Thoracic aorta (tissue), 2 donors: ENCODE measurements at places on chromosomes 4 and X.

- DNase-seq, result no peak
Observed at GRCh38 chr4:158007566-158007965, 165.3 kb downstream of the GASK1B start.

DNA sequence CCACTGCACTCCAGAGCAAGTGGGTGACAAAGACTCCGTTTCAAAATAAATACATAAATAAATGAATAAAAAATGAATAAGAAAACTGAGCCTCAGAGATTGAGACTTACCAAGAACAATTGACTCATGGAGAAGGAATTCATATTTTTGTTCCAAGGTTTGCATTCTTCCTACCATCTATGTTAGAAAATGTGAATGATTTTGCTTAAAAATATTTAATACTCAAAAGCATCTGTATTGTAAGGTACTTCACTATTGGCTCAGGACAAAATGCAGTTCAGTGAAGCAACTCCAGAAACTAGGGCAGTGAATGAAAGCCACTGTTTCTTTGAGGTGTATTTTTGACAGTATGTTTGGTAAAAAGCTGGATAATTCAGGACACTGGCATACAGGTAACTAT is 54.1 kb downstream of the XAGE2 start:
- no peak for DNase-seq

GRCh38 chr4:175671491-175671934 is 140.6 kb downstream of the GPM6A start:
- no peak for DNase-seq

DNA sequence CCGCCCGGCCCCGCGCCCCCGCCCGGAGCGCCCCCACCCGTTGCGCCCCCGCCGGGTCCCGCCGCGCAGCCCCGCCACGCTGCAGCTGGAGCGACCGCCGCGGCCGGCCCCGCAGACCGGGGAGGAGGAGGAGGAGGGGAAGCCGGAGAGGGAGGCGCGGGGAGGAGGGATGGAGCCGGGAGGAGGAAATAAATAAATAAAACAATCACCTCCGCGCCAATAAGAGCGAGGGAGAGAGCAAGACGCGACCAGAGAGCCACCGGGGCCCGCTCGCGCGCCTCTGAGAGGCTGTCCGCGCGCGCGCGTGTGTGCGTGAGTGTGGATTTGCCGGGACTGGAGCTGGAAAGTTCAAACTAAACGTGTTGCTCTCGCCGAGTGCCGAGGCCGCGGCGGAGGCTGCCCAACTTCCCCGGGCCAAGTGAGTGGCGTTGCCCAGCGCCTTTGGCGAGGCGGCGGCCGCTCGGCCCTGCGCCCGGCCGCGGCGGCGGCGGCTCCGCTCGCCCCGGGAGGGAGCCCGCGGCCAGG is 2184.4 kb upstream of the TENM3 start:
- DNase-seq, result no peak

- no peak for DNase-seq
Observed at GRCh38 chr4:77802402-77802801, 16.8 kb downstream of the CNOT6L start.

DNA sequence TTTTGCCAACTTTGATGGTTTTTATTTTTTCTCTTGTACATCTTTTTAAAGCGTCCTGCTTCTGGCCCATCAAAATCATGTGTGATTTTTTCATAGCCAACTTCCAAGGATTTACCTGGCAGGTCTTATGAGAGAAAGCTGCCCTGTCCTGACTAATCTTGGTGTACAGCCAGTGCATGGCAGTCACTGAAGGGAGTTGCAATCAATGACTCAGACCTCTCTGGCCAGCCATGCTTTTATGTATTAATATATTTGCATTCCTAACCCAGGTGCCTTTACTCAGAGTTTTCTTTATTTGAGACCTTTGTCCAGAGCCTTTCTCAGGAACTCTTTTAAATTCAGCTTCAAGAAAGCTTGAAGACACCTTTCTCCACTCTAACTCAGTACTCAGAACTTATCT is 691.5 kb upstream of the HTR2C start:
- no peak for DNase-seq
